ENCODE measurements at places on chromosomes 4 and X.

GRCh38 chr4:182843808-182844325, 73.3 kb downstream of the DCTD start:
- DNase-seq: no peak

GRCh38 chr4:109588176-109588575, 28.1 kb downstream of the MCUB start:
- DNase-seq: no peak

DNA sequence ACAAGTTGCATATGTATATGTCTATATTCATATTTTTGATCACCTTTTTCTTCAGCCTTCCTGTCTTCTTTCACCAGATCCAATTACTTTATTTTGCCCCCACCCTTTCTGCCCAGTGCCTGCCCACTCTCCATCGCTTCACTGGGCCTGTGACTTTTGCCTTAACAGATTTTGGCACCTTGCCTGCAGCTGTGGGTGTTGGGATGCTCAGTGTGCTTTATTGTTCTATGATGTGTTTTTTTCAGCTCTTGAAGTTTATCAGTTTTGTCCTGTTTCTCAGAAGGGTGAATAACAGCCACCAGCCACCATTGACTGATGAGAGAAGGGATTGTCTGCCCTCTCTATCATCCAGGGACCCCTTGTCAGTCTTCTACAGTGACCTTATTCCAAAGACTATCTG, 77.2 kb upstream of the GALNT7 start:
- DNase-seq: no peak

DNA sequence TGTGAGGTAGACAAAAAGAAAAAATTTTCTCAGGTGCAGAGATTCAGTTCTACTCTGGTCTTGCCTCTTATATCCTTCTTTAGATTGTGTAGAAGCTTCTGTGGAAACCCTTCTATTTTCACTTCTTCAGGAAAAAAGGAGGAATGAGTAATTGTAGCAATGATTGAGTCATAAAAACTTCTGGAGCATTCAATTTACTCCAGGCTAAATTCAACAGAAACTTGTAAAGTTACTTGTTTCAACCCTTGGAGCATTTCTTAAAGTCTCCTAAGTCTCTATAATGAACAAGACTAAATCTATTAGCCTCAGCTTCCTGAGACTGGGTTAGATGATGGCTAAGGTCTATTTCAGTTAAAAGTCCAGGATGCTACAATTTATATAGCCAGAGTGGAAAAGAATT, 29.9 kb downstream of the BOD1L1 start:
- no peak for DNase-seq

GRCh38 chrX:45735571-45735970, 534.9 kb upstream of the DIPK2B start:
- DNase-seq: no peak

GRCh38 chr4:7661846-7662506, 227.2 kb upstream of the PSAPL1 start:
- DNase-seq: no peak

GRCh38 chr4:173119818-173120217, 48.8 kb upstream of the GALNT7 start:
- no peak for DNase-seq

GRCh38 chr4:79854856-79855502, 218.1 kb downstream of the ANTXR2 start:
- DNase-seq: no peak

- no peak for DNase-seq
Observed at GRCh38 chr4:14812101-14812500, 190.2 kb upstream of the CPEB2 start.

DNA sequence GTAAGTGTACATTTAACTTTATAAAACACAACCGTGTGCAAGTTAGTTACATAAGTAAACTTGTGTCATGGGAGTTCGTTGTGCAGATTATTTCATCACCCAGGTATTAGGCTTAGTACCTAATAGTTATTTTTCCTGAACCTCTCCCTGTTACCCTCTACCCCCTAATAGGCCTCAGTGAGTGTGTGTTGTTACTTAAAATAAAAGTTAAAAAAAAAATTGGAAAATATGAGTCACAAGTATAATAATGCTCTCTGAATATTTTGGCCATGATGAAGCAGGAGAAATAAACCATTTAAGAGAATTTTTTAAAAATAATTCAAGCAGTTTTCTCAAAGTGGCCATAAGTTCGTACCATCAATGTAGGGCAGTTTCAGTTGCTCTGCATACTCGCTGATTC, 105.1 kb upstream of the GRID2 start:
- no peak for DNase-seq

DNA sequence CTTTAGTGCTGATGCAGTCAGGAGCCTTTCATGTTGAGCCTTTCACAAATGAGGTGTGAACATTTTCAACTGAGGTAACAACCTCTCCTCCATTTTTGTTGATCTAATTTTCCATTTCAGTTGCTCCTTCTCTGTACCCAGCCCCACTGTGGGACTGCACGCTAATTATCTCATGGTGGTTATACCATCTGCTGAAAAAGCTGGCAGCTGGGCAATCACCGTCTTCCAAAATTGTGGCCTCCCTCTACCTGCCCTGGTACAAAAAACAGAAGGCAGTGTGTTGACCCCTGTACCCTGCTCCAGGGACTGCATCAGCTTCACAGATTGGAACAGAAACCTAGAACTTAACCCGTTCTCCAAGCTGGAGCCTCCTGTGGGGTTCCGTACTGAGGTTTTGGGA, 72.4 kb upstream of the LONRF3 start:
- DNase-seq: no peak
